Vagina (tissue), 2 donors: ENCODE measurements at places on chromosomes 12 and 14. TPM values are rescaled to one million over a fixed set of nuclear protein-coding genes. Genes with fewer than 3 reads are reported as not detected.

DNA sequence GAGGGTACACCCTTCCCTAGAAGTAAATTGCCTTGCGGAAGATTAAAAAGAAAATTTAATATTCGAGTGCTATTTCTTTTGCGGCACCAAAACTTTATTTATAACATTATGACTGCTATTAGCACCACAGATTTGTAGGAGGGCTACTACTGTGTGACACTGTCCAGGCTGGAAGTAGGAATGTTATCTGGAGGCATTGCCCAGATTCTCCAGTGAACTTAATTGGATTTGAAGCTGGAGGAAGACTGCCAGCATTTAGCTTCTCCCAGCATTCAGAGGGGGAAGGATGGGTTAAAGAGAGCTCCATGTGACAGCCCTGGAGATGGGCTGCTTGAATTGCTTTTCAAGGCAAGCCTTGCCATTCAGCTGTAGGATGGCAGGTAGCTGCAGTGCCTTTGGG, 107.0 kb upstream of the RBM19 start:
- no peak for DNase-seq

- no peak for DNase-seq
Observed at GRCh38 chr12:75568801-75569200, 57.4 kb upstream of the KRR1 start.

GRCh38 chr12:122963941-122964265, 2.4 kb downstream of the ABCB9 start:
- no peak for DNase-seq

DNA sequence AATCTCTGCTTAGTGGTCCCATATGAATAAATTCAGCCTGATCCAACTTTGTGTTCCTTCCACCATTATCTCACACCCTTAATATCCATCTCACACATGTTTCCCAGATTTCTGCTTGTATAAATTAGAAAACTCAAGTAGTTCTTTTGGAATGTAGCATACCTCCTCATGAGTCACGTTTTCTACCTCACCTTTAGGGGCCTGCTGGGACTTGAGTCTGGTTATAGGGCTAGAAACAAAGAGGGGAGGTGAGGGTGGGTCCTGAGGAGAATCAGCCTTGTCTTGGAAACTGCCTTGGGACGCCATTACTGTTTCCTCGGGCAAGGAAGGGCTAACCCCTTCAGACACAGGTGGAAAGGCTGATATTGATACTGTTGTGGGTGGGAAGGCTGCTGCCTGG, 51.1 kb downstream of the EMP1 start:
- no peak for DNase-seq

DNA sequence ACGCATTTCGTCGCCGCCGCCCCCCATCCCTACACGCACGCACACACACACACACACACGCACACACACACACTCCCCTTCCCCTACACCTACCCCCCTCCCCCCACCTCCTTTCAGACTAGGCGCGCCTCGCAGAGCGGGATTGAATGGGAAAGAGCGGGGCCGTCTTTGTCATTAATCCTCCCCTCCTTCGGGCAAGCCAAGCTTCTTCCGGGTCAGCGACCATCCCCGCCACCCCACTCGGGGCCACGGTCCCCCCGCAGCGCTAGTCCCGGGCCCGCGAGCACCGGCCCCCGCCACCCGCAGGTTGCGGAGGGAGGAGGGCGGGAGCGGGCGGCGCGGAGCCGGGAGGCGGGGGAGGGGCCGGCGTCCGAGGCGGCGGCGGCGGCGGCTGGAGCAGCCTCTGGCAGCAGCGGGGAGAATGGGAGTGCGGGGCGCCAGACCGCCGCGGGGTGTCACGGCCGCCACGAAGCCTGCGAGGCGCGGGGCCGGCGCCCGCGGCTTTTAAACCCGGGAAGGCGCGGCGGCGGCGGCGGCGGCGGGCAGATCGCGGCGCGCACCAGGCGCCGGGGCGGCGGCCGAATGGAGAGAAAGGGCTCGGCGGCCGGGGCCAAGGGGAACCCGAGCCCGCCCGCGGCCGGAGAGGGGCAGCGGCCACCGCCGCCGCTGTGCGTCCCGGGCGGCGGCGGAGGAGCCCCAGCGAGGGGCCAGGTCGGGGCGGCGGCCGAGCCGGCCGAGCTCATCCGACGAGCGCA, at the start of gene TTC9:
TSS of gene TTC9 (plus strand) at position 369 of the 755 bp plus-strand sequence. CDS start at position 583, 214 bp downstream.
- no peak for DNase-seq

DNA sequence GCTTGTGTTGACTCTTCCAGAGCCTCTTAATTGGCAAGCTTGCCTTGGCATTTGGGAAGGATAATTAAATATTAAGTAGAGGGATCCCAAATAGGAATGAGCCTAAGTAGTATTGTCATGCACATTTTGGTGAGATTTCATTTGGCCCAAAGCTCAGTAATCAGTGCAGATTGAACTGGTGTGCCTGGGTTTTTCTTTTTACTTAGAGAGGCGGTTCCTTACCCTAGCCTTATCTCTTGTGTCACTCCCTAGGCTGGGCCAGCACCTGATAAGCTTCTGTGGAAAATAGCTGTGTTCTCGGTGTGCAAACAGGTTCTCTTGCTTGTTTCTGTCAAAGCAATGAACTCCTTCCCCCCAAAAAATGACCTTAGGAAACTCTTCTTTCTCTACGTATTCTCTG, 9.3 kb upstream of the B4GALNT3 start:
- DNase-seq = no peak

DNA sequence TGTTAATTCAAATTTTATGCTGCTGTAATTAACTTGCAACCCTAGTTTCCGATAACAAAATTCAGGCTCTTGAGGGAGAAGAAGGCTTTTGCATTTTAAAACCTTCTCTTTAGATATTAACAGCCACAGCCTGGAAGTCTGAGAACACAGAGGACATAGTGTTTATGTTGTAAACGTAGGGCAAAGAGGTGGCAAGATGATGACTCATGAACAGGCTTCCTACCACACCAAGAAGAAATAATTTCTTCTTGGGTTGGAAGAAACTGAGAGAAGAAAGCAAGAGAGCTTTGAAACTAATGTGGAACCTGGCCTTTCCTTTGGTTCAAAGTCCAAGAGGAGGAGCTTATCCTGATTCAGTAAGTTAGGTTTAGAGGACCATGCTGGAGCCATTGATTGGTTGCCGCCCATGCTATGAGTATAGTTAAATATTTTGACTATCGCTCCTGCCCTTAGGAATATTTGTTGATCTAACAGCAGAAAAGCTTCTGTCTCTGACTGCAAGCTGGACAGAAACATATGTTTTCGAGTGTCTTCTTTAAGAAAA, 31.8 kb downstream of the CCDC198 start:
- no peak for DNase-seq

ATL1 gene
- total RNA-seq = 6.9 TPM

SPATA7 gene
- total RNA-seq = 9.6 TPM

CCDC177 gene
- not detected for total RNA-seq
